ENCODE measurements at places on chromosomes 5 and 9. TPM values are rescaled to one million over a fixed set of nuclear protein-coding genes. Genes with fewer than 3 reads are reported as not detected.

TGFBI gene
- 254 TPM for total RNA-seq

PCDHGA9 gene
- total RNA-seq = 3.9 TPM

DAB2 gene
- 221 TPM for total RNA-seq

TTC16 gene
- total RNA-seq = not detected

FOXD4 gene
- 0.32 TPM for total RNA-seq

PTGR1 gene
- 53.0 TPM for total RNA-seq

C1QTNF3 gene
- total RNA-seq = 2.7 TPM

CCL28 gene
- 1.4 TPM for total RNA-seq

SPATA31A3 gene
- total RNA-seq = not detected

F2RL2 gene
- total RNA-seq = 0.10 TPM

PIP5K1B gene
- 0.74 TPM for total RNA-seq

ITGA2 gene
- total RNA-seq = 2.4 TPM

STXBP1 gene
- total RNA-seq = 77.0 TPM

ENHO gene
- not detected for total RNA-seq

NRARP gene
- 16.3 TPM for total RNA-seq

CNTFR gene
- 116 TPM for total RNA-seq

IRX4 gene
- not detected for total RNA-seq

GTF2H2C gene
- total RNA-seq = 26.7 TPM

NEUROG1 gene
- total RNA-seq = not detected

ZNF354C gene
- total RNA-seq = 4.5 TPM

KIF24 gene
- 0.45 TPM for total RNA-seq

PTPN3 gene
- total RNA-seq = 6.3 TPM

SLC34A1 gene
- not detected for total RNA-seq

MEIKIN gene
- 1.0 TPM for total RNA-seq

SOHLH1 gene
- total RNA-seq = not detected

GGTA1 gene
- 6.0 TPM for total RNA-seq

SHC3 gene
- total RNA-seq = 1.8 TPM

ANKRD55 gene
- not detected for total RNA-seq

PHF24 gene
- 0.39 TPM for total RNA-seq

MLANA gene
- not detected for total RNA-seq

PAEP gene
- total RNA-seq = not detected

NR6A1 gene
- 0.64 TPM for total RNA-seq

IFNA2 gene
- total RNA-seq = not detected

GABRA1 gene
- total RNA-seq = not detected

SLC6A7 gene
- not detected for total RNA-seq

PCDHGA3 gene
- total RNA-seq = 2.2 TPM

LRRC14B gene
- total RNA-seq = not detected

LCP2 gene
- total RNA-seq = 52.4 TPM

NAIP gene
- 51.4 TPM for total RNA-seq

PROB1 gene
- 2.1 TPM for total RNA-seq

DOCK2 gene
- total RNA-seq = 49.4 TPM

CDC26 gene
- total RNA-seq = 32.7 TPM

DNAH5 gene
- total RNA-seq = 0.35 TPM

CIZ1 gene
- total RNA-seq = 100.0 TPM

OR1Q1 gene
- total RNA-seq = not detected

KIF12 gene
- 0.84 TPM for total RNA-seq
